ENCODE measurements at places on chromosomes 7 and 10.
A peak's percentile ranks its signal among the peaks of the same experiment; 100 is the strongest.

GRCh38 chr7:118111347-118111746 is 72.6 kb upstream of the LSM8 start:
- no peak for DNase-seq

DNA sequence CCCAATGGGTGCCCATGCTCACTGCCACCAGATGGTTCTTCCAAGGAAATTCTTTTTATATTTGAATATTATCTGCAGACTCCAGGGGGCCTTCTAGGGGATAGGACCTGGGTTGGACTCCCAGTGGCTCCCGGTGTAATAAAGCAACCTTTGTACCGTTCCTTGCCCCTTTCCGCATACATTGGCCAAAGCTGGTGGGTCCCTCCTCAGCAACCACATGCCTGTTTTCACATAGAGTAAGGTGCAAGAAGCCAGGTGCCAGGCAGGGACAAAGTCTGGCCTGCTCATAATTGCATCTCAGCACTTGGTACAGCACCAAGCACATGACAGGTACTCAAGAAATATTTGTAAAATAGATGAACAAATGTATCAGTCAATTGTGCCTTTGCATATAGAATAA is 46.4 kb upstream of the PPP1R3C start:
- DNase-seq: no peak

DNA sequence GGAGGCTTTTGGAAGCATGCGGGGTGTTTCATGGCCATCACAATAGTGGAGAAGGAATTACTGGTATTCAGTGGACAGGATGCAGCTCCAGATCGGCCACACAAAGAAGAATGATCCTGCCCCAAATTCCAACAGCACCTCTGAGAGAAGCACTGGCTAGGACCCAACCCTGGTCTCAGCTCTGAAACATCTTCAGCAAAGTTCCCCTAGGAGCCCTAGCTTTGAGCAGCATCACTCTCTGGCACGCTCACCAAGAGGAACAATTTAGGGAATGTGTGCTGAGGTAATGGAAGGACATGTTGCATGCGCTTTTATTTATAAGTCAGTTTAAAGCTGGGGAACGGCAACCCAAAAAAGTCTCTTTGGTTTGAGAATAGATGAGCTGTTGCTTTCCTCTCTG is 5.5 kb upstream of the OPN1SW start:
- no peak for DNase-seq

DNA sequence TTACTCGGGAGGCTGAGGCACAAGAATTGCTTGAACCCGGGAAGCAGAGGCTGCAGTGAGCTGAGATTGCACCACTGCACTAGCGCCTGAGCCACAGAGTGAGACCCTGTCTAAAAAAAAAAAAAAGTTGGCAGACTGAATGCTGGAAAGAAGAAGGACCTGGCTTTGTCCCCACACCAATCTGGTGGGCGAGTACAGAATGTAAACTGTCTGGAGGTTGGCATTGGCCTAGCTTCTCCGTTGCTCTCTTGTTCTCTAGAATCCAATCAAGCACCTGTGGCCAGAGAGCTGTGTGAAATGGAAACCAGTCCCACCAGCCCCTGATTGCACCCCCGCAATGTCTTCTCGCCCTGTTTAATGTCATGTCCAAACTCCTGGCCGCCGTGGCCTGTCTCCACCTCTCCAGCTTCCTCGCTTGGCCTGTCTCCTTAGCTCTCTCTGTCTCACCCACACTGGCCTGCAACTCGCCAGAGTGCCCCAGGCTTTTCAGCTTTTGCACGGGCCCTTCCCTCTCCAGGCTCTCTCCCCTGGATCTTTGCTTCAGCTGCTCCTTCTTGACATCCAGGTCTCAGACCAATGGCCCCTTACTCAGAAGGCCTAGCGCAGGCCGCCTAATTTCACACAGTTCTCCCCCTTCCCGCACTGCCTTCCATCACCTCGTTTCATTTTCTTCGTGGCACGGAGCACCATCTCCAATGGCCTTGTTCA is 670 bp upstream of the AGK start:
- no peak for DNase-seq

DNA sequence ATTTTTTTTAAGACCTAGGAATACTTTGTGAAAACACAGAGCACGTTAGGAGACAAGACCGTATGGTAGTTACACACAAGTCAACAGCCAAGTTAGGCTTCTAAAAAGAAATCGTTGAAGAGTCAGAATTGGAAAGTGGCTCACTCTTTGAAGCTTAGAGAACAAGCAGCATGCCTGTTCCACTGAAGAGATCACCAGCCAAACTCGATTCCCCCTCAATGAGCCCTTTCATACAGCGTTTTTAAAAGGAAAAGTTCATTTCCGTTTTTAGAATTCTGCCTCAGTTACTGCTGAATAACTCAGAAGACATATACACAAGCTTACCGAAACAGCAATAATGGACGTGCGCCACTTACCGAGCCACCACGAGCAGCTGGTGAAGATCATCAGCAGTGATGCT is 41.0 kb downstream of the MCMBP start:
- DNase-seq: no peak

DNA sequence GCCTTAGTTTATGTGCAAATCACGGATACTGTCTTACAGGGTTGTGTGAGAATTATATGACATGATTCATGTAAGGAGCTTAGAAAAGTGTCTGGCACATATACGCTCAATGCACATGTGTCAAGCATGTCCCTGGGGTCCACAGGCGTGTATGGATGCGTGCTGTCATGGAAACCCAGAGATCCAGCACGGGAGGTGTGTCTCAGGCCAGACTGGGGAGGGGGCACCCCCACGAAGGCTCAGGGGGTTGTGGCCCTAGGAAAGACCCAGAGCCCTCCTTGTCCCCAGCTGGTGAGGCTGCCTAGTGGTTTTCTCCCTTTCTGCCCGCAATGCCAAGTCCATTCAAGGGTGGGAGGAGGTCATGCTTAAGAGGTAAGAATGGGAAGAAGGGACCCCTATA is 9.1 kb downstream of the BTBD16 start:
- DNase-seq: no peak

DNA sequence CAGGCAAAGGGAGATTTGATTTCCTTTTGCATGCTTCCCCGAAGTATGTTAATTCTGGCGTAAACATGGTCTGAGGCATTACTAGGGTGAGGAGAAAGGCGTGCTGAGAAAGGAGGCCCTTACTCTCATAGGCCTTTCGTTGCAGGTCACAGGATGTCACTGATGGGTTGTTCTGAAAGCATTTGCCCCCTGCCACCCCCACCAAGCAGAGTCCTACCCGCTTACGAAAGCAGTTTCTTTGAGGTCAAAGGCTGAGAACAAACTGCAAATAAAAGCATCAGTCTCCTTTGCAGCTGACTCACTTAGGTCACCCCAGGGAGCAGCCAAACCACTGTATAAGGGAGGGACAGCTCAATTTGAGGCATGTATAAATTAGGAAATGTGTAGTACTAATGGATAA is 57.1 kb downstream of the BPGM start:
- peak; percentile 81 for DNase-seq

DNA sequence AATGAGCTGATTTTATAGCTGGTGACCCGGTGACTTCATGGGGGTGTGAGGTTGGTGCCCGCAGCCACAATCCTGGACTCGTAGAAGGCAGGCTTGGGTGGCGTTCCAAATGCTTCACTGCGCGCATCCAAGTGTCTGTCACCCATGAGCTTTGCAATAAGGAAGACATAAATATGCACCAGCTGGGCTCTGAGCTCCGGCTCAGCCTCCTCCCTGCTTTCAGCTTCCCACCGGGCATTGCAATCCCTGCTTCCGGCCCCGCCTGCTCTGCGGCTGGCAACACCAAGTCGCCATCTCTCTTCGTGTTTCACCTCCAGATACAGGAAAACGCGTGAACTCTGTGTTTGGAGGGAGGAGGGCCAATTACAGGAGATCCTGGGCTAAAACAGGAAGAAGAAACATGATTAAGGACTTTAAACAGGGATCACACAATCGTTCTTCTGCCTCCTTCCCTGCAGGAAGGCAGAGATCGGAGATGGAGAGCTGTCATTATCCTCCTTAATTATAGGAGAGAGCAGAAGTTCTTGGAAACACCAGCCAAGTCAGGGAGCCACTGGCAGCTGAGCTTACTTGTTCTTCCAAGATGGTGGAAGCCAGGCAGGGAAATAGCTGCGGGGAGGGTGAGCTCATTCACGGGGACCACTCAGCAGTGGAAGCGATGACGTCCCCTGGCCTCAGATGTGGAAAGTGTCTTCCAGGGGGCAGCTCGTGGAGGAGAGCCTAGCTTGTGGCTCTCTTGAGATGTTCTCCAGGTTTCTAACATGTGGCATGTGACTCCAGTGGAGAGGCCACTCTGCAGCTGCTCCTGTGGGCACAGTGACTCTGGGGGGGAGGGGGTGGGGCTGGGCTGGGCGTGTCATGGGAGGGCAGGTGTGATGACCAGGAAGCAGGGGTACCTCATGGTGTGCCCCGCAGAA is 134.9 kb downstream of the CAMK1D start:
- DNase-seq: no peak

DNA sequence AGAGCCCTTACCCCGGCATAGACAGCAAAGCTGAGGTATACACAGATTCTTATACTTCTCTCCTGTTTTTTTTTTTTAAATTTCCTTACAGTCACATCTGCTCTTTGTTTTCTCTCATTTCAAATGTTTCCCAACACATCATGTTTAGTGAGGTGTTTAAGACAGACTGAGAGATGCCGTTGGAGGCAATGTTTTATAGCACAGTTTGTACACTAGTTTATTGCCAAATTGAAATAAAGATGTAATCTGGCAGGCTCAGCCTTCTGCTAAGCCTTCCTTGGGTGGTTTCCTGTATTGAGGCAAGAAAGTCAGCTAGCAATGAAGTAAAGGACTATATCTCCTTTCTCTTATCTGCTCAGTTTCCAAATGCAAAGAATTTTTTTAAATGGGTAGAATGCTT is 393.4 kb downstream of the SORCS1 start:
- DNase-seq: no peak

DNA sequence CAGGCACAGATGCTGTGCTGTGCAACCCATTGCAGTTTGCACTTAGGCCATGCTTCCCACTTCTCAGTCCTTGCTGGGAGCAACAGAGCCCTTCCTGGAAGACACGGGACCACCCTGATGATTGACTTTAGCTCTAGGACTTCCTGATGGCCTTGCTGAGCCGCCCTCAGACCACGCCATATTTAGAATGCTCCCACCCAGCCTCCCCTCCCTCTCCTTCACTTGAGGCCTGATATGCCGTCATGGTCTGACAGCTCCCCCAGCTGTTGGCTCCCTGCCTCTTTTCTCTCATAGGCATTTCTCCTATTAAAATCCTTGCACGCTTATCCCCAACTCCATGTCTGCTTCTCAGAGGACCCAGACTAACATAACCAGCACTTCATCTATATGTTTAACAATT is 29.4 kb upstream of the GATAD1 start:
- DNase-seq: no peak

GRCh38 chr7:39565538-39565937 is 666 bp upstream of the YAE1 start:
- DNase-seq: no peak

- DNase-seq: no peak
Measured at GRCh38 chr7:25944777-25945515, 207.1 kb upstream of the NFE2L3 start.

DNA sequence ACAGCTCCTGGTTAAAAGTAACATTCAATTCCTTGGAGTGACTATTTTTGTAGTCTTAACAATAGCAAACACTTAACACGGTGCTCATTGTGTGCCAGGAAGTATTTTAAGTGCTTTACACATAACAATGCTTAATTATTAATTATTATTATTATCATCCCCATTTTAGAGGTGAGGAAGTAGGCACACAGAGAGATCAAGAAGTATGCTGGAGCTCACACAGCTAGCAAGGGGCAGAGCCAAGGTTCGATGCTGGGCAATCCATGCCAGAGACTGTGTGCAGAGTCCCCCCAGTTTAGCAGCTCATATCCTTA is 48.2 kb upstream of the SMNDC1 start:
- DNase-seq: no peak

DNA sequence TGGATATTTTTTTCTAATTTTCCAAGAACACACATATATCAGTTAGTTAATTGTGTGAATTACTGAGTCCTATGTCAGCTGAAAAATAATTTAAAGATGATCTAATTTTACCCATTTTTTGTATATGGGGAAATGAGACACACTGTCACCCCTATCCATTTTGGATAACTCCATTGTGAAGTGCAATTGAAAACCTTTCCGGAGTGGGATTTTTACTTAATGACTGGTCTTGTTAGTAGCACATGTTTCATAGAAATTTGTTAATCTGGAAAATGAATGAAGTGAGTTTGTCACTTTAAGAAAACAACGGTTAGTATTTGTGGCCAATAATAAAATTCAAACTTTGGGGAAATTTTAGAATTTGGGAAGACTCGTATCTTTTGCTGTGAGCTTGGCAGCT is 2.0 kb downstream of the GARS1 start:
- DNase-seq: no peak

- DNase-seq: no peak
Measured at GRCh38 chr7:98189559-98189958, 21.7 kb upstream of the BHLHA15 start.

- DNase-seq: no peak
Measured at GRCh38 chr7:105690325-105690945, 109.1 kb upstream of the EFCAB10 start.

- DNase-seq: no peak
Measured at GRCh38 chr7:107726356-107727130, 17.4 kb upstream of the CBLL1 start.

DNA sequence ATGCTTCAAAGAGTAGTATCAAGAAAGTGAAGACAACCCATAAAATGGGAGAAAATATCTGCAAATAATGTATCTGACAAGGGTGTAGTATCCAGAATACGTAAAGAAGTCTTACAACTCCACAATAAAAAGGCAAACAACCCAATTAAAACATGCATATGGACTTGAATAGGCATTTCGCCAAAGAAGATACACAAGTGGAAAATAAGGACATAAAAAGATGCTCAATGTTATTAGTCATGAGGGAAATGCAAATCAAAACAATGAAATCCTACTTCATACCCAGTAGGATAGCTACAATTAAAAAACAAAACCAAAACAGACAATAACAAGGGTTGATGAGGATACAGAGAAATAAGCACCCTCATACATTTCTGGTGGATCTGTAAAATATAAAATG is 79.2 kb downstream of the NUDCD3 start:
- no peak for DNase-seq

DNA sequence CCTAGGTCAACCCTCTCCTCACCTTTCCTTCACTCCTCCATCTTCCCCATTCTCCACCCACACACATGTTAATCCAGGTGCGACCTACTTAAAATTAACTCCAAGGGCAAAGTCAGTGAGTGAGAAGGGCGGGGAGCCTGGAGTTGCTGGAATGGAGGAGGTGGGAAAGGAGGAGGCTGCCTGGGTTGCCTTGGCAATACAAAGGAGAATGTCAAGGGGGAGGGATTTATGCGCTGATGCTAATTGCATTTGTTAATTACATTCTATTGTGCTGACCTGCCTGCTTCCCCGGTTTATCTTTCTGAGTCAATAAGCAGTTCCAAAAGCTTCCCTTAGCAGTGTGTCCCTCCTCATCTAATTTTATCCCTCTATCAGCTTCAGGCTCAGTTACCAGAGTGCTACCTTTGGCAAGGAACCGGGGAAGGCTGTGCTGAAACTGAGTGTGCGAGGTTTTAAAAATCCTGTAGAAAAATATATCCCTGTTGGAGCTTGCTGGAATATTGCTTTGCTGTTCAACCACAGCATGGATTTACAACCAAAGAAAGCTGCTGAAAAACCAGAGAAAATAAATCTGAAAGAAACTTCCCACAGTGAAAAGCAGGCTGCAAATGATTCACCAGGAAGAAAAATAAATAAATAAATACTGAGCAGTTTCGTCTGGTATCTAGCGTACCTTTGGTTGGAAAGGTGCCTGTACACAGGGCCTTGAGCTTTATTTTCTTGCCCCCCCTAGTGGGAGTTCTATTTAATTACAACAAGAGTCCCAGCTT is 113.2 kb upstream of the DGKB start:
- peak; percentile 75 for DNase-seq
